ENCODE measurements at places on chromosomes 2 and 18.

GRCh38 chr2:42086500-42086953 lies 38.7 kb downstream of the PKDCC start:
- DNase-seq: peak; percentile 35

- no peak for DNase-seq
These were observed 151.5 kb downstream of the INO80D start for GRCh38 chr2:205934443-205934842.

- peak; percentile 62 for DNase-seq
These were observed 97.0 kb downstream of the RNF144A start for GRCh38 chr2:7014174-7014640.

- DNase-seq: no peak
These were observed 75.2 kb upstream of the SIX2 start for GRCh38 chr2:45084361-45085020.

- DNase-seq: no peak
These were observed 101.5 kb downstream of the SGPP2 start for GRCh38 chr2:222525811-222526210.

DNA sequence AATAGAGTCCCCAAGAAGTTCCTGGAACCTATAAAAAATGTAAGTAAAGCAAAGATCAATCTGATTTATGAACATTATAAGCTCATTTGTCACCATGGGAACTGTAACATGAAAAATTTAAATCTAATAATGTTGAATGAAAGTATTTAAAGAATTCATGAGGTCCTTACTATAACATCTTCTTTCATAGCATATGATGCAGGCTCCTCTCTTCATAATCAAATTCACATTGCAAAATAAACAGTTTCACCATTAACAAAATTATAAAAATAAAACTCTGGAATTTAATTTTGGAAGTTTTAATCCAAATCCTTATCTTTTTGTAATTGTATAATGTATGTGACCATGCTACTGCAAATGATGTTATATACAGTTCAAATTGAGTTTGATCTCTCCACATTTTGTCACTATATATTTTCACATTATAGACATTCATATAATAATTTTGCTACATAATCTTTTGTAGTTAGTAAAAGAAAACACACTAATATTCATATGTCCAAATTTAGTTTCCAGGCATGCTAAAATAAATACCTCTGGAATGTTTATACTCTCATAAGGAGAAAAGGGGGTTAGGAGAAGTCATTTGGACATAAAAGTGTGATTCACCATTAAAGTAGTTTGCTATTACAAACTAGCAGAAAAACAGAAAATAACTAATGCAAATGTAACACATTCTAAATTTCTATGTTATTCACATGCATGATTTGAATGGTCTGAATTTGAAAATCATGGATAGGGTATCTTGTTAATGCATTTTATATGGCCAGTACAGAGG lies 954.1 kb downstream of the DSC3 start:
- DNase-seq: no peak

- no peak for DNase-seq
These were observed 19.4 kb downstream of the TEX44 start for GRCh38 chr2:231612109-231612455.

- DNase-seq: no peak
These were observed 70.5 kb downstream of the CPS1 start for GRCh38 chr2:210626849-210627248.

DNA sequence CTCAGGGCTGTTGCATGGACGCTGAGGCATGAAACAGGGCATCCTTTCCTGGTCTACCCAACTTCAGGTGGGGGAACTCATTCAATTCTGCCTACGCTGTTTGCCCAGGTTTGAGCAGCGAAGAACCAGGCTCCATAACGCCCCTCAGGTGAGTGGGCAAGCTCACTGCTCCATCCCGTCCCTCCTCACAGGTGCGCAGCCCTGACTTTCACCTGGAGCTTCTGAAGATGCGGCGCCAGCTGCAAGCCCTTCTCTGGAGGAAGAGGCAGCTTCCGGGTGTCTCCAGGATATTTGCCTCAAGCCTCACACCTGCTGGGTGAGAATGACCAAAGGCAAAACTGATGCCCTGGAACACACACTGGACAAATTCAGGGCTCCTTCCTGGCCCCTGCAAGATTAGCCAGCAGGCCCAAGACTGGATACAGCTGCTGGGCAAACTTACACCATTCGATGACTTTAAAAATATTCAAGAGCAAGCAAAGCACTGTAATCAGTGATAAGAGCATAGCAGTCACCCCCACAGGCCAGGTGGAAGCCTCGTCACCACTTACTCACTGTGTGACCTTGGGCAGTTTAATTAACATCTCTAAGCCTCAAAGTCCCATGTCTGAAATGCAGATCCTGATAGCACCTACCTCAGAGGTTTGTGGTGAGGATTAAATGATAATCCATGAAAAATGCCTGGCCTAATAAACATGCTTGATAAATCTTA lies 97.7 kb downstream of the GYPC start:
- DNase-seq: no peak

GRCh38 chr2:23381084-23381483 lies 3.9 kb upstream of the KLHL29 start:
- DNase-seq: peak; percentile 24

DNA sequence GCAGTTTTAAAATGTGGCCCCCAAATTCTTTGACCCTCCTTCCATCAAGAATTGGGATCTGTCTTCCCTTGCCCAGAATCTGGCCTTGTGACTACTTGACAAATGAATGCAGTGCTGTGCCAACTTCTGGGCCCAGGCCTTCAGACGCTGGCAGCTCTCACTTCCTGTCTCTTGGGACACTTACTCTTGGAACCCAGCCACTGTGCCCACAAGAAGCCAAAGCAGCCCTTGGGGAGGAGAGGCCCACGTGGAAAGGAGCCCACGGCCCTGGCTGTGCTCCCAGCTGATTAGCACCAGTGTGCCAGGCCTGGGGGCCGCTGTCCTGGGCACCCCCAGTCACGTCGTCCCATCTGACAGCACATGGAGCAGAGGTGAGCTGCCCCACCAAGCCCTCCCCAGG lies 56.6 kb downstream of the RPL37A start:
- peak; percentile 79 for DNase-seq

GRCh38 chr2:213065583-213066442 lies 85.6 kb downstream of the IKZF2 start:
- peak; percentile 71 for DNase-seq

DNA sequence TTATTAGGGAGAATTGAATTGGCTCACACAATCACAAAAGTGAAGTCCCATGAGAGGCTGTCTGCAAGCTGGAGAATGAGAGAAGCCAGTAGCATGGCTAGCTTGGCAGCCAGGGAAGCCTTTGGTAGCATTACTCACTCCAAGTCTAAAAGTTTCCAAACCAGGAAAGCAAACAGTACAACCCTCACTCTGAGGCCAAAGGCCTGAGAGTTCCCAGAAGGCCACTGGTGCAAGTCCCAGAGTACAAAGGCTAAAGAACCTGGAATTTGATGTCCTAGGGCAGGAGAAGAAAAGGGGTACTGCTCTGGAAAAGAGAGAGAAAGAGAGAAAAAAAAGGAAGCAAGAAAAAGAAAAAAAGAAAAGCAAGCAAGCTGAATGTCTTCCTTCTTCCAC lies 318.2 kb downstream of the RND3 start:
- no peak for DNase-seq

GRCh38 chr2:158783923-158784322 lies 11.2 kb upstream of the DAPL1 start:
- no peak for DNase-seq

DNA sequence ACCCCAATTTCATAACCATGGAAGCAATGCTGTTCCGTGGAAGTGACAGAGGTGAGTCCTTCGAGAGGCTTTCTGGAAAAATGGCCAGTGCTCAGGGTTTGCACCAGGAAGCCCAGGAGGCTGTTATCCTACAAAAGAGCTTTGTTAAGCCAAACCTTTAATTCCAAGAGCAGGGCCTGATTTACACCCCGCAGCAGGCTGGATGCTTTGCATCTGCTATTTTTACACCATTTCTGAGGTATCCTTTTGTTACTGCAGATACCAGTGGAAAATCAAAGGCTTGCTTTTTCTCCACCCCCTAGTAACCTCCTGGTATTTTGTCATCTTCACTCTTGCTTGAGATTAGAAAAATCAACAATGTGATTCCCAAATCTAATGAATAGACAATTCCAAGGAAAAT lies 380.6 kb downstream of the SOX11 start:
- DNase-seq: no peak

- no peak for DNase-seq
These were observed 46.7 kb upstream of the FLACC1 start for GRCh38 chr2:201403880-201404279.

DNA sequence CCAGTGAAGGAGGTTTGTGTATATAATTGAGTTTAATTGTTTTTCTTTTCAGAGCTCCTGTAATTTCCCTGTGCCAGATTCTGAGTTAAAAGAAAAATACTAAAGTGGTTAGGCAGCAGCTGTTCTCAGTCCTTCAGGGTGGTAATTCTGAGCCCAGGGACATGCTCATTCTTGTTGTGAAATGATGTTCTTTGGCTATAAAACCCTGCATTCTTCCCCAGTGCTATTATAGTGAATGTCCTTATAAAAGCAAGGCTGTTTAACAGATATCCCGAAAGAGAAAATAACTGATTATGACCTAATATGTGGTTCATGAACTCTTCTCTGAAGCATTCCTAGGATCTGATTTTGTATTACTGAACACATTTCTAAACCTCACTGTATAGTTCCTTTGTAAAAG lies 34.0 kb downstream of the ADAM23 start:
- peak; percentile 74 for DNase-seq

DNA sequence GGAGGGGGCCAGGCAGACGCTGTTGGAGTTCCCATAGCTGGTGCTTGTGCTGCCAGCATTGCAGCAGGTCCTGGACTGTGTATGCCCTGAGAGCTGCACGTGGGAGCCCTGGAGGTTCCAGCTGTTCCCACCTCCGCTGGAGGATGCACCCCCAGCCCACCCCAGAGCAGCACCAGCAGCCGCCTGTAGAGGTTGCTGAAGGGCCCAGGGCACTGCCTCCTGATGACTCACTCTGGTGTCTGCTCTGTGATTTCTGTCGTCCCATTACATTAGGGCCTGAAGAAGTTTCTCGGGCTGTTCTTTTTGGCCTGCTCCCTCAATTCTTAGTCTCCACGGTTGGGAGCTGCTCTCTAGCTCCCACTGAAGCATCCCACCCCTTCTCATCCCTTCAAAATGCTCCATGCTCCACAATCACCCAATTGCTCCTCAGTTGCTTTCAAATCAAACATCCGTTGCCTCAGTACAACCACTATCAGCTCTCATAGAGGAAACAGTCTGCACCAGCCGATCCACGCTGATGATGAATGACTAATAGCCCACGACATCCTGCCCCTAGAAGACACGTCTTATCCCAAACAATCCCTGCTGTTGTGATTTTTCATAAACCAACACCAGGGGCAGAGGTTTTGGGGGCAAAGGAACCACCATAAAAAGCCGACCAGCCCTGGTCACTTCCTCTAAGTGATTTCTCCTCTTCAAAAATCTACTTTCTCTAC lies 65.2 kb upstream of the RNF152 start:
- no peak for DNase-seq

DNA sequence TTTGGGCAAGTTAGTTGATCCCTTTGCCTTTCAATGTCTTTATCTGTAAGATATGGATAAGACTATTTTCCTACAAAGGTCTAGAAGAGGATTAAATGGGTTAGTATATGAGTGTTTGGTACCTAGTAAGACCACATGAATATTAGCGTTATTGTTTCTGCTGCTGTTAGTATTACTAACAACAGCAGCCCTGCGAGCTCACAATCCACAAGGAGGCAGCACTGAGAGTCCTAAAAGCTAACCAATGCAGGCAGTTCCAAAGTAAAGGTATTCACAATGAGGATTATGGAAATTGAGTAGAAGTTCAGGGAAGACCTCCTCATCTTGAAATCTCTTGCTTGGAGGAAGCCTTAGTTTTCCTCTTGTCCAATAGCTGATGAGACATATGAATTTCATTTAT lies 248.9 kb downstream of the TDRD15 start:
- no peak for DNase-seq

- no peak for DNase-seq
These were observed 11.2 kb downstream of the RUFY4 start for GRCh38 chr2:218079943-218080913.

DNA sequence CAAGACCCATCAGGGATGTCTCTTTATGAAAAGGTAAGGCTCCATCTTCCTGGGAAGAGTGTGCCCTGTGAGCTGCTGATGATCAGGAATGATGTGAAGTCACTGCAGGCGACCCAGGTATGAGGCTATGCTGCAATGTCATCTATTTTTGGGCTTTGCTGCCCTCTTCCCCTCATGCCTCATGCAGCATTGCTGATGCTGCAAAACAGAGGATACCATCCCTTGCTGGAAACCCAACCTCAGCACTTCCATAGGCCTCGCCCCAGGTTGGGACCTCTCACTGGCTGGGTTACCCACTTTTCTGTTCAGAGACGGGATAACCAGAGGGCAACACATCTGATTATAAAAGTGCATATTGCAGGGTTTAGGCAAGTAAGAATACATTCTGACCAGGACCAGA lies 255.8 kb downstream of the L3MBTL4 start:
- no peak for DNase-seq

DNA sequence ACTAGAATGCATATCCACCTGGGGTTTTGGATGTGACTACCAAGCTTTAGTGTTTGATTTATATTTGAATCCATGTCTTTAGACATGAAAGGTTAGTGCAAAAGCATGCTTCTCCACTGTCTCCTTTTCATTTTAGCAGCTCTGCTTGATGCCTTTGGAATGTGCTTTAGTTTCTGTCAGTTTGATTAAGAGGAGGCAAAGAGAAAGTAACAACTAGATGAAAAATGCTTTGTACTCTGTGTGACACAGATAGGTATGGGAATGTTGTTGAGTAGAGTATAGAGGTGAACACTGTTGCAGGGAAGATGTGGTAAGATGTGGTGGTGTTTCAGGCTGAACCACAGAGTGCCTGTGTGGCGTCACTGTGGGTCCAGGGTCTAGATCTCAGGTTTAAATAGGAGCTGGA lies 19.8 kb downstream of the PIK3C3 start:
- DNase-seq: no peak

DNA sequence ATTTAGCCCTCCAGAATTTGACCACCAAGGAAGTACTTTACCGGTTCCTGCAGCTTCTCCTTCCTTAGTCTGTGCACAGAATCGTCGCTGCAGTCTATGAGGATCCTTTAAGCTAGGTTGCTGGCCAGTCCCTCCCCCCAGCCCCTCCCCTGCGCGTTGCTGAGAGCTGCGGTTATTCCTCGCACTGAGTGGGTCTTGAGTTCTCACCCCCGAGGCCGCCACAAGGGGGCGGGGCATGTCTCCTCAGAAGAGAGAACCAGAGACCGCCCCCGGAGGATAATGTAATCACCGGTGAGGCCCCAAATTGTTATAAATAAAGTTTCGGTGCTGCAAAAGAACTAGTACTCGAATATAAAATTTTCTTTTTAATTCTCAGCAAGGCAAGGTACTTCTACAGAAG lies 1184.9 kb upstream of the CDH2 start:
- no peak for DNase-seq

- no peak for DNase-seq
These were observed 117.1 kb upstream of the NXPH2 start for GRCh38 chr2:138897274-138897673.

DNA sequence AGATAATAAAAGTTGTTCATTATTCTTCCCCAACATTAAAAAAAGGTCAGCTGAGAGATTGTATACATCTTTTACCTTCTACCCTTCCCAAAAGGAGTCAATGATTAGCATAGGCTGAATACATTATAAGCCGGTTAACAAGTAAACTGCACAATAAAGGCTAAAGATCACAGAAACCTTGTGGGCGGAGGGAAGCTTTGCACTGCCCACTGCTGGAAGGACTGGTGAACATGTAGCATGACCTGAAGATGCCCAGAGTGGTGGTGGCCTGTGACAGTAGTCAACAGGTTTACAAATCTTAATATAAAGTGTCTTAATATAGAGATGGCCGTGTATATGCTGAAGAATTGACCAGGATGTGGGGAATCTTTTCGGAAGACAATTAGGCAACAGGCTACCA lies 35.6 kb downstream of the ARL5A start:
- DNase-seq: no peak

GRCh38 chr2:199309973-199310372 lies 147.8 kb downstream of the SATB2 start:
- DNase-seq: peak; percentile 81

Measured in DMS 273 treated with DMSO at 0.1 percent for 48 hours (cell line).